Stimulated activated CD4-positive, alpha-beta T cell treated with anti-CD3 and anti-CD28 coated beads, Interleukin-15, amount 100 ng/mL, for 48 hours (primary cell): ENCODE measurements at places on chromosomes 12 and 14.

DNA sequence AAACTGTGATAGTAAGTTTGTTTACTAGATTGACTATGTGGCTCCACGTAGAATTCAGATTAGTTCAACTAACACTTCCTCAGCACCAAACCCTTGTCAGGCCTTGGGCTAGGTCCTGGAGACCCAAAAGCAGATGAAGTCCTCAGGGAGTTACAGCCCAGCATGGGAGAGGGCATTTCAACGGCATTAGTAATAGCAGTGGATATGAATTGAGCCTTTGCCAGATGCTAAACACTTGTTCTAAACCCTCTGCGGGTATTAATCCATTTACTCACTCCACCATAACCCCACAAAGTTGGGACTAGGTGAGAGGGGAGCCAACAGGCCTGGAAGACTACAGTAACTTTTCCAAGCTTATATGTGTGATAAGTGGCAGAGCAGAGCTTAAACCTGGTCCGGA lies 714.6 kb downstream of the DIO2 start:
- DNase-seq = no peak

DNA sequence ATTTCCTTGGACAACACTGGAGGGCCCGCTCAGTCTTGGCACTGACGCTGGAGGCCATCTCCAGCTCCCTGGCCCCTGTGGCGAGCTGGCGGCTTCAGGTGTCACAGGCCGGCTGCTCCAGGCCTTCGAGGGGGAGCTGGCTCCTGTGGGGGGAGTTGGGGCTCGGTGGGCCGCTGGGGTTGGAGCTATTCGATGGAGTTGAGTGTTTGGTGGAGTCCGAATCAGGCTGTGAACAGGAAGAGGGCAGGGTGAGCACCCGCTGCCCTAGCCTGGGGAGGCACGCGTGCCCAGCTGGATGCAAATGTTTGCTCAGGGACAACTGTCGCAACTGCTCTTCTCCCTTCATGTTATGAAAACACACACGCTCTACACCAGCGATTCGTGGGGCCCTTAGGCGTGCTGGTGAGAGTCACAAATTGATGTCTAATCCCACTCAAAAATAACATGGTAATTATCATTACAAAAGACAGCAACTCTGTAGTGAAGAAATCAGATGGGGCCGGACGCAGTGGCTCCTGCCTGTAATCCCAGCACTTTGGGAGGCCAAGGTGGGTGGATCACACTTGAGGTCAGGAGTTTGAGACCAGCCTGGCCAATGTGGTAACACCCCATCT lies 11.3 kb downstream of the AMN start:
- DNase-seq = no peak

GRCh38 chr12:93322784-93323183 lies 54.9 kb upstream of the NUDT4 start:
- DNase-seq = no peak

DNA sequence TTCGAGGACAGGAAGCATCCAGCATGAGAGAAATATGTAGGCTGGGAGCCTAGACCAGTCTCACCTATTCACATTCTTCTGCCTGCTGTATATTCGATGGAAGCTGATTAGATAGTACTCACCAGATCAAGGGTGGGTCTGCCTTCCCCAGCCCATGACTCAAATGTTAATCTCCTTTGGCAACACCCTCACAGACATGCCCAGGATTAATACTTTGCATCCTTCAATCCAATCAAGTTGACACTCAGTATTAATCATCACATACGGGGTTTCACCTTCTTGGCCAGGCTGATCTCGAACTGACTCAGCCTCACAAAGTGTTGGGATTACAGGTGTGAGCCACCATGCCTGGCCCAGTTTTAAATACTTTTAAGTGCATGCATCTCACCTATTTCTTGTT lies 30.5 kb upstream of the SLC10A1 start:
- no peak for DNase-seq

- peak; percentile 82 for DNase-seq
These were observed 12.4 kb downstream of the FAM181A start for GRCh38 chr14:93939304-93940229.

DNA sequence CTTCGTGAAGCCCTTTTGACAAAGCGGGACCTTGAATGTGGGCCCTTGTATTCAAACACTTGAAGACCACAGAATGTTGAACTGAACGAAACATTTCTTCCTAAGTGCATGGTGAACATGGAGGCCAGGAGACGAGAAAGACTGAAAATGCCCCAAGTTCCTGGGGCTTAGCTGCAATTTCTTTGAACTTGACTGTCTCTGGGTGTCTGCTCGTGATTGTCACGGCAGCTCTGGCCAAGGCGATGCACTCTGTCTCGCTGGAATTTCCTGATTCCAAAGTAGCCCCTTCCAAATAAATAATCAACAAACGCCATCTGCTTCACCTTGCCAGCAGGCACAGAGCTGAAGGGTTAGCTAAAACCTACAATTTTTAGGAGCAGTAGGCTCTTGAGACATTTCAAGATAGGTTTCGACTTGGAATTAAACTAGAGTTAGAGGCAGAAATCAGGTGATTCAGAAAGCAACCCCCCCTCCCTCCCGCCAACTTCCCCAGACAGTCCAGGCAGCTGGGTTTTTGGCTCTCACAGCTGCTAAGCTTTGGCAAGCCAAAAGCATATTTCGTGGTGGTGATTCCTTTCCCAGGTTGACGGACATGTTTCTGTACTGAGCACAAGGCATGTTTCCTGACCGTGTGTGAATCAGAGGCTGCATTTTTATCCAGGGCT lies 13.5 kb upstream of the IRF2BPL start:
- no peak for DNase-seq

DNA sequence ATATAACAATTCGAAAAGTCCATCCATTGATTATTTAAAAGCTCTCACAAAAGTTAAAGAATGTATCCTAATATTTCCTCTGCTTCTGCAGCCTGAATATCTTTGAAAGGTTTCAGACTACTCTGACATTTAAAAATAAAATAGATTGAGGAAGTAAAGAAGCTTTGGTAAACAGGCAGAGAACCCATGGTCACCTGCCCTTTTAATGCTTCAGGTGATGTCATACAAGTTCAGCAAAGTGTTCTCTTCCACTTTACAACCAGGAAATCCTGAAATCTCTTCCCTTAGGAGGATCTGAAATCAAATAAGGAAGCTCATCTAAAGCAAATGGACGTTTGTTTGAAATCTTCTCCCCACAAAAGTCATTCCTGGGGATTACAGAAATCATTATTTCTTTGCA lies 322.4 kb downstream of the PDZRN4 start:
- DNase-seq = no peak

- DNase-seq = no peak
These were observed 240.5 kb downstream of the ADGRD1 start for GRCh38 chr12:131194166-131194565.

DNA sequence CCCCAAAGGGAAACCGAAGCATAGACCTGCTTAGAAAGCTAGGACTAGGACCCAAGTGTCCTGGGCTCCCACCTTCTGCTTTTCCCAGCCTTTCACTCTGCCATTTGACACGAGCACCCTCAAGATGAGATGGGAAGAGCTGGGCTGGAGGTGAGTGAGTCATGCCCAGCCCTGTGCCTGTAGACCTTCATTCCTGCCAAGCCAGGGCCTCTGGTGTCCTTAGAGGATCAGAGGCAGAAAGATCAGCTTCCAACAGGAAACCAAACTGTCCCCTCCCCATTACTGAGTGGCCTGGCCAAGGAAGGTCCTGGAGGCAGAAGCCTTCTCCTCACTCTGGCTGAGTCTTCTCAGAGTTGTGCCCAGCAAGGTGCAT lies 3.5 kb downstream of the TMEM63C start:
- DNase-seq = no peak

DNA sequence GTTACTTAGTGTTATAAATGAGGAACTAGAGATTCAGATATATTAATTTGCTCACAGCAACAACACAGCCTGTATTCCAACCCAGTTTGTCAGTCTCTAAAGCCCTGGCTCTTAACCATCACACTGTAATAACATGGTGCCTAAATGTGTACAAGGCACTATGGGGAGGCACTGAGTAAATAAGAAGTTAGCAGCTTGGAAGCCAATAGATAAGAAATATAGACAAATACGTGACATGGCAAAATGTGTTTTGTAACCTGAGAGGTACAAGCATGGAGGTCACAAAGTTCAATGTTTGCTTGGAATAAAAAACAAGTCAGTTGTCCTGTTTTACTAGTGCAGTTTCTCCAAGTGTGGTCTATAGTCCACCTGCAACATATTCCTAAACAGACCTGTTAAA lies 16.3 kb upstream of the SLCO1A2 start:
- no peak for DNase-seq

GRCh38 chr12:95184121-95184520 lies 33.1 kb downstream of the FGD6 start:
- DNase-seq = no peak
